ENCODE measurements at places on chromosomes 2 and 18.

GRCh38 chr2:126368758-126369157, 287.2 kb upstream of the GYPC start:
- no peak for DNase-seq

- peak; percentile 94 for DNase-seq
Measured at GRCh38 chr2:240277073-240277806, 136.8 kb upstream of the OTOS start.

- DNase-seq: peak; percentile 30
Measured at GRCh38 chr18:57959278-57959677, 84.7 kb upstream of the NEDD4L start.

- DNase-seq: no peak
Measured at GRCh38 chr2:26144031-26144430, 28.9 kb upstream of the GAREM2 start.

DNA sequence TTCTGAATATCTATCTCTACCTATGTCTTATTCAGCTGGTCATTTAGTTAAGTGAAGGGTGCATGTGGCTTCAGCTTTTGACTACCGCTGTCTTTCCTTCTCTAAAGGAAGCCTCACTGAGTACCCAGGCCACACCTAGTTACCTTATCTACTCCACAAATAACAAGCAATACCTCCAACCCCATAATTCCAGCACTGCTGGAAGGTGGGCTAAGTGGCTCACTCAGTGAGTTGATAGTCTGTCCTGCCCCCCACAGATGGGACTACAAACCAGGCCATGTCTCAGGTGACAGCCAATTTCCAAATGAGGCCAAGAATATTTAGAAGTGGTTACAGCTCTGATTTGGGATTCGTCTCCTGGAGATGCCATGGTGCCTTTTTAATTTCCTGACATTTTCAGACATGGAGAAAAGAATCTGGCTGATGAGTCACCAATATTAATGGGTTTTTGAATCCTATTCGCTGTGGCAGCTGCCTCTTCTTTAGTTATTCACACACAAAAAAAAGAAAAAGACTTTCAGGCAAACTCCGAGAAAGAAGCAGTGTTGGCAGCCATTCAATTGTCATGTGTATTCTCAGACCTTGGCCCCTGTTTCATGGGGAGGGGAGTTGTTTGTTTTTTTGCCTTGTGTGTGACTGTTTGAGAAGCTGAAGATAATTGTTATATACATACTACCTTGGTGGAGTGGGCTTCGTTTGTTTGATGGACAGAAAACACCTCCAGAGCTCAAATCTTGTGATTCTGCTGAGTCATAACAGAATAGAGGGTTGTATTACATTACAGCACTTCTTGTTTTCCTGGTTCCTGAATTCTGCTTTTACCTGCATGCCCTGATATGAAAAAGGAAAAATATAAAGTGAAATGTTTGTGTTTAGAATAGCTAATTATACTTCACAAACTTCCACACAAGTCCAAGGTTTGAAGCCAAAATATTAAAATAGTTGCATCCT, 64.2 kb downstream of the SCG2 start:
- peak; percentile 5 for DNase-seq

GRCh38 chr18:69686861-69687260, 260.8 kb downstream of the CD226 start:
- no peak for DNase-seq

DNA sequence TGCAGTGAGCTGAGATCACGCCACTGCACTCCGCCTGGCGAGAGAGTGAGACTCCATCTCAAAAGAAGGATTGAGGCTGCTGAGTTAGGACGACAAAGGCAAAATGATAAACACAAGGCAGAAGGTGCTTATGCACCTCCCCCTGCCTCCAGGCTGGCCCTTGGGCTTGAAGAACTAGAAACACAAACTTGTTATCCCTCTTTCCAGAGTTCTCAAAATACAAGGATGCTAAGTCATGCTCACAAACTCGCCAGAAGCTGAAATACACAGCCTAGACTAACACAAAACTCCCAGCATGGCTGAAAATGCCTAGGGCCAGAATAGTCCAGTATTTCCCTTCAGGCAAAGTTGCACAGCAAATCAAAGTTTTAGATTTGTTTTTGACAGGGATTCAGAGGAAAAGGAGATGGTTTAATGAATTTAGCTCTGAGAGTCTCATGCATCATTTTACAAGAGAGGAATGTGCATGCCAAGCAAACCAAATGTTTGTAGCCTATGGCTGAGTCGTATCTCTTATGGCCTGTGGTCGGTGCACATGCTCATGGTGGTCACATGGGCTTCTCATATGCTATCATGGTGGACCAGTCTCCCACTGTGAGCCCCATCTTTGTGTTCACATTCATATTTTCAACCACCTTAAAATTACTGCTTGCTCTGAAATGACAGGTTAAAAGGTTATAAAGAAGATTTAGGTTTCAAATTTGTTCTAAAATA, 16.2 kb upstream of the MREG start:
- no peak for DNase-seq

GRCh38 chr2:222927600-222927999, 66.8 kb downstream of the ACSL3 start:
- no peak for DNase-seq

- peak; percentile 17 for DNase-seq
Measured at GRCh38 chr2:217816396-217816869, 186.4 kb downstream of the TNS1 start.

DNA sequence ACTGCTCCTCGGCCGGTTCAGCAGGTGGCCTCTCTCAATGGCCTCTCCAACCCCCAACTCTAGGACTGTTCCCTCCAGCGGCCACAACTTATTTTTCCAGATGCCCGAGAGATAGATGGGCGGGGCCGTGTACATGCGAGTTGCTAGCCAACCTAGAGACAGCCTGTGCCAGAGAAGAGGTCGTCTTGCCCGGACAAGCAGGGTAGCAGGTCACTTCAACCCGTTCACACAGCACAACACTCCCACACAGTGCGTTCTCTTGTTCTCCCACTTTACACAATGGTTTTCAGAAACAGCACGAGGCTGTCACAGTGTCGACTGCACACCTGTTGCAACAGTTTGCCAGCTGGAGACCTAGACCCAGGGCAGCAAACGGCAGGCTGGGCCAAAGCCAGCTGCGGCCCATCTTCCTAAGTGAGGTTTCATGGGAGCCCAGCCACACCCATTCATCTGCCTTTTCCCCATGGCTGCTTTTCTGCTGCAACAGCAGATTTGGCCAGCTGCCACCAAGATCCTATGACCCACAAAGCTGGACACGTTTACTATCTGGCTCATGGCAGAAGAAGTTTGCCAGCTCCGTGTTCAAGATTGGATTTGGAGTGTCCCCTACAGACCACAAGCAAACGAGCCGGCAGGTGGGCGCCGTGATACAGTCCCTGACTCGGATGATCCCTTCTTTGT, 7.3 kb upstream of the PRLH start:
- peak; percentile 87 for DNase-seq

DNA sequence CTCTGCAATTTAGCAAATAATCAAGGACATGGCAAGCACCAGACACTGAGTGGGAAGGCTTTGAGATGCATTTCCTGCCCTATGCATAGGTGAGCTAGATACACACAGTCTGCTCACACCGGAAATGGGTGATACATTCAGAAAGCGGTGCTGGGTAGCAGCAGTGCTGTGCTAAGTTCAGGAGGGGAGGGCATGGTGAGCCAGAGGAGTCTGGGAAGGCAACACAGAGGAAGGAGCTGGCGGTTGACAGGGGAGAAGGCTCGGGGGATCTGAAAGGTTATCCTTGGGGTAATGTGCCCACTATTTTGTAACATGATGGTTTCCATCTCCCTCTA, 57.4 kb upstream of the EPAS1 start:
- no peak for DNase-seq

DNA sequence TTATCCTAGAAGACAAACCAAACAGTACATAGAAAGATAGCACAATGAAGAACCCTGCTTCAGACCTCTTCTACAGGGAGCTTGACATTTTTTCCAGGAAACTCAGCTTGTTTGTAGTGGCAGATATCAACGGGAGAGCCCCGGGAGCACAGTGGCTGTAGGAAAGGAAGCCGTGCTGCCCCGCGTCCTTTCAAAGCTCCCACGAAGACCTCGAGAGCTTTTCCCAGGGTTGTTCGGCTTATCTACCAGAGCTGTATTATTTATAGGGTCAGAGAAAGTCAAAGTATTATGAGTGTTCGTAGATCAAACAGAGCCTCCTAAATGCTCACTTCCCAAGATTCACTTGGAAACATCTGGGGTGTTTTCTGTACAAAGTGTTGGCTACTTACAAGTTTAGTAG, 167.1 kb upstream of the COPS8 start:
- no peak for DNase-seq

- no peak for DNase-seq
Measured at GRCh38 chr2:118470297-118470696, 377.2 kb downstream of the EN1 start.

GRCh38 chr2:166106431-166107015, 21.3 kb downstream of the SCN1A start:
- no peak for DNase-seq

GRCh38 chr2:3712831-3713503, 9.6 kb downstream of the DCDC2C start:
- no peak for DNase-seq

- DNase-seq: no peak
Measured at GRCh38 chr18:61972389-61973264, 79.8 kb upstream of the RNF152 start.

DNA sequence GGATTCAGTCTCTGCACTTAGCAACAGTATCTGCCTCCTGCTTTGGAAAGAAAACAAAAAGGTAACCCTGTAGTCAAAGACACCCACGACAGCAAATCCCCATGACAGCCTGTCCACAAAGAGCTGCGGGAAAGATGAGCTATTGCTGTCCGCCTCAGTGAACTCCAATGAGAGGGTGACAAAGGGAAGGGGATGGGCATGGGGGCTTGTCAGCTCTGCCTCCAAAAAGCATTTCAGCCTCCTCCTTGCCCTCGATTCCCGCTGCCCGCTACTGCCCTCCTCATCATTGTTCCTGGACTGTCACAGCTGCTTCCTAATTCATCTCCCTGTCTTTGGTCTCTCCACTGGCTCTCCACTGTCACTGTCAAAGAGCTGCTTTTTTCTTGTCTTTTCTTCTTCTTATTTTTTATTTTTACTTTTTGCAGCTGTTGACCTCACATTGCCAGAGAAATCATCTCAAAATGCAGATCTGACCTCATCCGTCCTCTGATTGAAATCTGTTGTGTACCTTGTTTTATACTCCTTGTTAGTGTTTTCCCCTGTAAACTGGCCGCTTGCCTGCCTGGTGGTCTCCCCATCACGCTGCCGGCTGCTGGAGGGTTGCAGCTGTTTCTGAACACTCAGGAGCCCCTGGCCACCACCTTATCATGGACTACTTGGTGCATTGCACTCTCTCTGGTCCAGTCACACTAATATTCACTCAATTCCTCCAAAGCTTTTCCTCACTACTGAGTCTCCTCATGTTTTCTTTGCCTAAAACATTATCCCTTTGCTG, 7.9 kb upstream of the E2F6 start:
- DNase-seq: no peak

DNA sequence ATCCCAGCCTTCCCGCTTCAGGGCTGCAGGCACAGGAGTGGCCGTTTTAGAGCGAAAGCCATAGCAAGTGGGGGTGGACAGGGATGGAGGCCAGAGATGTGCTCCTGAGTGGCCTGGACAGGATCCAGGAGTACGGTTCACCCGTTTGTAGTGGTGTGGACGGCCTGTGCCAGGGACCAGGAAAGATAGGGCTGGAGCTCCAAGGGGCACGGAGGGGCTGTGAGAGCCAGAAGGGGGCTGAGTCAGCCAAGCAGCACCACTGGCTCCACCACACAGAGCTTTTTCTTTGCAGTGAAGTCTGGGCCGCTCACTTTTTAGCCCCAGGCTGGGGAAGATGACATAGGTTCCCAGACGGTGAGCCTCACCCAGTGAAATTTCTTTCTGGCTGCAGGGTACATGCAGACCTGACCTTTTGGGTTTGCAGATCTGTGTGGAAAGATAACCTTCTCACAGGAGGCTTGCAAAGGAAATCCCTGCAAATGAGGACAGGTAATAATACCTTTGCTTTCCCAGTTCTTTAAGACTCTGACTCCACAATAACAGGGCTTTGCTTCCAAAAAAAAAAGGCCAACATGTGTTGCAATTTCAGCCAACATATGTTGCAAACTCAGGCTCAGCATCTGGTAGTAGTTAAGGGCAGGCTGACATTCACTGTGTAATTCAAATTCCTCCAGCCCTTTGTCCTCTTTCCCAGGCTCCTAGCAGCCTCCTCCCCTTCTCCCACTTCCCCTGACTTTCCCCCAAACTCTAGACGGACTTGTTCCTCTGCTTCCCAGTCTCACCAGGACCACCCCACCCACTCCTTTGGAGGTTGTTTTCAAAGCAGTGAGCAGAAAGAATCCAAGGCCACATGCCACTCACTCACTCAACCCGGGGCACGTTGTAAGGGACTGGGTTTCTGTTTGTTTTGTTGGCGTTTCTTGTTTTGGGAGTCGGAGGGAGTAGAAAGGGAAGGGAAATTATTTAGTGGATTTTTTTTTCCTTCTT, 20.3 kb upstream of the LAPTM4A start:
- peak; percentile 87 for DNase-seq

- DNase-seq: peak; percentile 26
Measured at GRCh38 chr18:7600528-7601245, 33.6 kb downstream of the PTPRM start.

DNA sequence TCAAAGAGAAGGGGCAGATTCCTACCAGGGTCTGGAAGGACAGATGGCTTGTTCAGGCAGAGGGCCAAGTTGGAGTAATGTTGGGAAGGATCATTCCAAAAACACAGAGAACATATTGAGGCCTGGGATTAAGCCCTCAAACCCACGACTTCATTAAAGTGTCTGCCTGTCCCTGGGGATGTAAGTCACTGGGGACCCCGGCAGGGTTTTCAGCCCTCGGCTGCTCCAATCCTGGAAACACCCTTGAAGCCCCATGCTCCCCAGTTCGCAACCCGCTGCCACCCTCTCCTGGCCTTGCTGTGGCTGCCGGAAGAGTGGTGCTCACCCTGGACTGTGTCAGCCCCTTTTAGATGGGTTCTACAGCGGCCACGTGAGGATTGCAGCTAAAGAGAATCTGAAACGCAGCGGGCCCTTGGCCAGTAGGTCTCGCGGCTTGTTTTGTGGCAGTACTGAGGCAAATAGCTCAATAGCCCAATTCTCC, 79.9 kb downstream of the EPAS1 start:
- no peak for DNase-seq

DNA sequence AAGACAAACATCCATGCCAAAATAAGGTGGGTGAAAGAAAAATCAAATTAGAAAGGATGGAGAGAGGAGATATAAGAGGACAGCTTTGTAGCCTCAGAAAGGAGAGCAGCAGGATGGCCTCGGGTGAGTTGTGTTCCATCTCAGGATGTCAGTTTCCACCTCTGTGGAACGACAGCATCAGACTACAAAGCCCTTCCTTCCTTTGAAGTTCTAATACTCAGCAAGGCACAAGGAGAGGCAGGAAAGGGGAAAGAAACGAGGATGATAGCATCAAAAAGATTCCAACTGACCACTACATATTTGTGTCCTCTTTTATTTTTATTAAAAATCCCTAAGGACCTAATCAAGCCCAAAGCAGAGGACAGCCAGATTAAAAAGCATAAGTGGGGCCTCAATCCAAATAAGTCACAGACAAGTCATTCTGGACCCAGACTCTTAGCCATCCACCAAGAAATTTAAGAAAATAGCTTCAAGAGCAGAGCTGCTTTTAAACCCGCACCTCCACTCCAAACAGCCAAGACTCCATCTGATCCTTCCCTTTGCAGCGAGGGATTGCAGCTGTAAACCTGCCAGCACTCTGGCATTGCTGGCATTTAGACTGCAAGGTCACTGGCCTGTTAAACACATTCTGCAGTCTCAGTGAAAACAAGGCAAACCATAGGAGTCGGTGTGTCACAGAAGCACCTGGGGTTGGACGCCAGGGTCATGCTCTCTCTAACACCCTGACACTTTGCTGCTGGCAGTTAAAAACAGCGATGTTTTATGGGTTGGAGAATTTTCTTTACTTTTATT, 314.5 kb upstream of the CHAC2 start:
- peak; percentile 85 for DNase-seq

- no peak for DNase-seq
Measured at GRCh38 chr2:75054296-75054695, 95.9 kb downstream of the POLE4 start.
